Right renal pelvis (tissue), 4 donors: ENCODE measurements at places on chromosomes 7 and 10. TPM values are rescaled to one million over a fixed set of nuclear protein-coding genes. Genes with fewer than 3 reads are reported as not detected.

- no peak for DNase-seq
Observed at GRCh38 chr10:70564901-70565351, 37.6 kb downstream of the PRF1 start.

DNA sequence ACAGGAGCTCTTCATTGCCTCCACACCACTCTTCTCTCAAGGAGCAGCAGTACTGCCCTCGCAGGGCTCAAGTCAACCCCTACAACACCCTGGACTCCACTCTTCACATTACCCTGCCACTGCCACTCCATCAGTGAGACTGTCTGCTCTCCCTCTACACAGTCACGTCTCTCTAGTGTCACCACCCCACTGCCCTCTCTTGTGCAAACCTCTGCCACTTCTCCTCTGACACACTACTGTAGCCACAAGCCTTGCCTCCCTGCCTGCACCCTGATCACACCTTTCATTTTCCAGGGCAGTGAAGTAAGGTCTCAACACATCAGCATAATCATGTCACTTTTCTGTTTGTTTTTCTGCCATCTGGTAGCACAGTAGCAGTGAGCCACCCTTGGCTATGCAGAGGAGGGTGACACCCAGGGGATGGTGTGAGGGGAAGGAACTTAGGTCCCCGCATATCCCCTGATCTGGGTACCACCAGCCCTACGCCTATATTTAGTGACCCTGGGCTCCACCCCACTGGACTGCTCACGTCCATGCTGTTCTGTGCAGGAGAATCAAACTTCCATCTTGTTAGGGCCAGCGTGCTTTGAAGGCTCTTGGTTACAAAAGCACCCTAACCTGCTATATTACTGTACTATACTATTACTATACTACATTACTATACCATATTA is 1.6 kb downstream of the C10orf143 start:
- DNase-seq, result no peak

DNA sequence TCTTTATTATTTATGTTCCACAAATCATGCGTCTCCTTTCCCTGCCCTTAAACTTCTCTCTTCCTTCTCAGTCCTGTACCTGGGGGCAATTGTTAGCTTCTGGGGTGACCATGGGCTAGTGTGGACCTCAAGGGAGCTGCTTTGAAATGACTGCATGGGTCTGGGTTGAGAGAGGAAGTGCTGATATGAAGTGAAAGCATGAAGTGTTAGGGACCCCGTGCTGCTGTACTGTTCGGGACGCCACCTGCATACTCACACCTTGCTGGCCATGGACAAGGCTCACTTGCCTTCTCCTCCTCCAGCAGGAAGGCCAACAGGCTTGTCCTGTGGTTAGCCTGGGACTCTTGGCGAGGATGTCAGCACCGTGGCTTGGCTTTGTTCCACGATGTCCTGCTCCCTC is 56.7 kb downstream of the MTPN start:
- no peak for DNase-seq

- no peak for DNase-seq
Observed at GRCh38 chr7:100575206-100575631, 1.5 kb upstream of the SAP25 start.

DNA sequence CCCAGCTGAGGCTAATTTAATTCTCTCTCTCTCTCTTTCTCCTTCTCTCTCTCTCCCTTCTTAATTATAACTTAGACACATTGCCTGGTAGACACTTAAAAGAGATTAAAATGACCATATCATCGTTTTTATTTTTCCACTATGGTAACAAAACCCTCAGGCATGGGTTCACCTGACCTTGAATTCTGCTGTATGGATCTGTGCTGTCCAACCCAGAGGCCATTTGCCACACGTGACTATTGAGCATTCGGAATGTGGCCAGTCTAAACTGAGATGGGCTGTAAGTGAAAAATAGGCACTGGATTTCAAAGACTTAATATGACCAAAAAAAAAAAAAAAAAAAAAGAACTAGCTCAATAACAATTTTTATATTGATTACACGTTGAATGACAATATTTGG is 93.6 kb downstream of the NHLRC2 start:
- DNase-seq, result no peak

GRCh38 chr10:22319547-22319979 is 1.3 kb upstream of the BMI1 start:
- no peak for DNase-seq

DNA sequence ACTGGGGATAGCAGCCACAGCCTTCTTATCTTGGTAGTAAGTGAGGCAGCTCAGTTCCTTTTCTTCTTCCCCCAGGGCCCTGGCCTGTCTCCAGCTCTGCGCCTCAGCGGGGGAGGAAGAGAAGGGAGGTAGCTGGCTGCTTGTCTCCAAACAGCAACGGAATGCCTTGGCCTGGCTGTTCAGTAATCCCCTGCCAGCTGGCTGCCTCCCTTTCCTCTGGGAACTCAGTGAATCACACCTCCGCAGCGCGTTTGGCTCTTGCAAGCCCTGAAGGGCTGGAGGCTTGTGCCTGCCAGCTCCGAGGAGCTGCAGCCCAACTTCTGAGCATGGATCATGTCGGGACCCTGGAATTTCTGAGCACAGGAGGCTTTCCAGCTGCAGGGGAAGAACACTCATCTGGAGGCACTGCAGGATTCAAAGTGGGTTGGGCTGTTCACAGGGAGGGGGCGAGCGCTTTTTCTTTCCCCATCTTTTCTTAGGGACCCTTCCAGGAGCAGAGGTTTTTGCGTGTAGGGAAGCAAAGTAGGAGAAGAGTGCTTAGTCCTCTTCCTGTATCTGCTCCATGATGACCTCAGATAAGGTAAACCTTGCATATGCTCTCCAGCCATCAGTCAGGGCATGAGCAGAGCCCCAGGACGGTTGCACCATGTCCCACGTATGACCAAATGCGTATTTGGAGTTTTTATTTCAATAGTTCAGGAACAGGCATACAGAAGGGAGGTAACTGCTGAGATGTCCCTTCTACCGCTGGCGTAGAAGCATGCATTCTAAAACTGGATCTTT is 253.2 kb upstream of the INHBA start:
- DNase-seq, result peak; percentile 69

DNA sequence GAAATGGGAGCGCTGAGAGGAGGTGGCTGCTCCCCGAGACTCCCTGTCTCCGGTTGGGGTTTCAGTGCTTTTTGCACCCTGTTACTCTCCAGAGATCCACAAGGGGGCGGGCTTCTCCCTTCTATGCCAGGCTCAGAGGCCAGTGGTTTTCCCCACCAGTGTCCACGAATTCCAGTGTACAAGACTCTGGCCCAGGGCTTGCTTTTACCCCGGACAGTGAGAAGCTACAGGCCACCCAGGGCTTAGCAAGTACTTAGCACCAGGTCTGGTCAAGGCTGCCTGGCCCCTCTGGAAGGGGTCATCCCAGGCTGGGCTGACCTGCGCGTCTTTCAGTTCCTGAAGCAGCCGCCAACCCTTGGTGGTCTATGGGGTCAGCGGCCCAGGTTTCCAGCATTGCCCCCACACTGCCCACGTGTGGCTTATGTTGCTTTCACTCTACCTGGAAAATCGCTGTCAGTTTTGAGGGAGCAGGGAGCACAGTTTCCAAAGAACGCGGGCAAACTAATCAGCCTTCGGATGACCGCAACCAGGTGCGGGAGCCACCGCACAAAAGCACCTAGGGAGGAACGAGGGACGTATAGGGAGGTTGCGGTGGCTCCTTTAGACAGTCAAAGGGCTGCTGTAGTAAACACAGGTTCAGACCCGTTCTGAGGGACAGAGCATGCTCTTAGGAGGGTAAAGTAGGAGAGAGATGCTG is 6.8 kb downstream of the CYP26A1 start:
- DNase-seq, result no peak

- no peak for DNase-seq
Observed at GRCh38 chr7:70165477-70166170, 567.3 kb downstream of the AUTS2 start.

DNA sequence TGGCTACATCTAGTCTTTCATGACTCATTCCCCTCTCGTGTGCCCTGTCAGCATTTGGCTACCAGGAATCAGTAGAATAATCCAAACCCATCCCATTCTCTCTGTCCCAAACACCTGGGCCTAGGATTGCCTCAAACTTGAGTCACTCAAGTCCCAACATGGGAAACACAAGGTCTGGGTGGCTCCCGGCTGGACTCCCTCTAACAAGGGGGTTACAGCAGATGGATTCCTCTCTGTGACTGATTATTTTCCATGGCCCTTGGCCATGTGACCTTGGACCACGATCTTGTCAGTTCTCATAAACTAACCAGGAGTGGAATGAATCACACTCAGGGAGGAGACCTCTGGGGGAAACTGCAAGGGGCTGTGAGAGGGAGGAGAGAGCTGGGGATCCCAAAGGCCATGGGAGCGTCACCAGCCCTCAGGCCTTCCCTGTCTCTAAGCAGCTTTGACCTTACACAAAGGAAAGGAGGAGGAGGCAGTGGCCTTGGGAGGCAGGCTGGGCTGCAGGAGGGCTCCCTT is 533.1 kb downstream of the KCNMA1 start:
- DNase-seq, result peak; percentile 48

GRCh38 chr7:131897016-131897789 is 340.8 kb upstream of the PODXL start:
- DNase-seq, result no peak

DNA sequence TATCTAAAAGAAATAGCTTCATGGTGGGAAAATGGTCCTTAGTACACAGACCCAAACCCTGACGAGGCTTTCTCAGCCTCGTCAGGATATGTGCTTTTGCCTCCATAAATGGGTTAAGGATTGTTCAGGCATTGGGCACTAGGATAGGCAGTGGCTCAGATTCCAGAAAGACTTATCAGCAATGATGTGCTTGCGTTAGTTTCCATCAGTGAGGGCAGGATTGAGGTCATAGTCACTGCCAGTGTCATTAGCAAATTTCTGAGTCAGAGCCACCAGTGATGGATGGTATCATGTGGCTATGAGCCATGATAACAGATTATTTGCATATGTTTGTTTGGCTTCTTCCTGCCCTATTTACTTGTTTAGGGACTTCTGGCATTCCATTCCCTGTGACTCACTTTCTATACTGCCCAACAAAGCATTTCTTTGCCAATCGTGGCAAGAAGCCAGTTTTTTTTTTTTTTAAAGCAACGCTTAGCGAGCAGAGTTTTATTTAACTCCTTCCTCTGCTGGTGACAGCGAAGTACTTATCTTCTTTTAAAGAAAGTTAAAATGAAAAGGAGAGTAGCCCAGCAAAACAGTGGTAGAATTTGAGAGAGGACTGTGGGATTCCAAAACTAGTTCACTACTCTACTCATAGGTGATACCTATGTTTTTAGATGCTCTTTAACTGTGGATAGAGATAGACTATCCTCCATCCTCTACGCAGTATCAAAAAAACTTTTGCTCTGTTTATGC is 44.4 kb downstream of the MYPN start:
- DNase-seq, result peak; percentile 38

- no peak for DNase-seq
Observed at GRCh38 chr7:7670490-7670889, 29.9 kb downstream of the UMAD1 start.

DNA sequence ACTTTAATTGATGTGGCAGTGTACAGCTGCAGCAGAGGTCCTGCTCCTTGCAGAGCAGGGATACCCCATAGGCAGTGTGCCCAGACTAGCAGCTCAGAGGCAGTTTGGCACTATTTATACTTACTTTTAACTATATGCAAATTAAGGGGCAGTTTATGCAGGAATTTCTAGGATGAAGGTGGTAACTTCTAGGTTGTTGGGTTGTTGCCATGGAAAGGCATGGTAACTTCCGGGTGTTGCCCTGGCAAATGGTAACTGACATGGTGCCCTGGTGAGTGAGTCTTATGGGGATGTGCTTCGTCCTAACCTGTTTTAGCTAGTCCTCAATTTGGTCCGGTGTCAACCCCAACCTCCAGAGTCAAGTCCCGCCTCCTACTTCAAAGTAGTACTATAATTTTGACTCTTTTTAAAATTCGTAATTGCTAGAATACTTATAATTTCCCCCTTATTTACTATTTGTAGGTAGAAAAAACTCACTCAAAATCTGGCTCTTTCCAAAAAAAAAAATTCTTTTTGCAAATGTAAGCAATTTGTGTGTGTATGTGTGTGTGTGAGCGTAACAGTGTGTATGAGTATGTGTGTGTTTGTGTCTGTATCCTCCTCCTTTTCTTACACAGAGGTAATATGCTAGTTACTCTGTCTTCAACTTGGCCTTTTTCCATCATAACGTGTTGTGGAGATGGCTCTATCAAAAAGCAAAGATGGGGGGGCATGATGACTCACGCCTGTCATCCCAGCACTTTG is 5.9 kb downstream of the COL26A1 start:
- DNase-seq, result no peak

GRCh38 chr7:50315739-50316671 is 11.5 kb downstream of the IKZF1 start:
- DNase-seq, result no peak

DNA sequence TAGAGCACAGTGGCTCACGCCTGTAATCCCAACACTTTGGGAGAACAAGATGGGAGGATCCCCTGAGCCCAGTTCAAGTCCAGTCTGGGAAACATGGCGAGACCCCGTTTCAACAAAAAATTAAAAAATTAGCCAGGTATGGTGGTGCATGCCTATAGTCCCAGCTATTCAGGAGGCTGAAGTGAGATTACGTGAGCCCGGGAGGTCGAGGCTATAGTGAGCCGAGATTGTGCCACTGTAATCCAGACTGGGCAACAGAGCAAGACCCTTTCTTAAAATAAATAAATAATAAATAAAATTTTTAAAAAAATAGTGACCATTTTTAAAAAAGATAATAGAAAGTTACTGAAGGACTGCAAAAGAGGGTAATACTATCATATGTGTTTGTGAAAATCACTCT is 28.8 kb downstream of the MTPAP start:
- DNase-seq, result no peak

DNA sequence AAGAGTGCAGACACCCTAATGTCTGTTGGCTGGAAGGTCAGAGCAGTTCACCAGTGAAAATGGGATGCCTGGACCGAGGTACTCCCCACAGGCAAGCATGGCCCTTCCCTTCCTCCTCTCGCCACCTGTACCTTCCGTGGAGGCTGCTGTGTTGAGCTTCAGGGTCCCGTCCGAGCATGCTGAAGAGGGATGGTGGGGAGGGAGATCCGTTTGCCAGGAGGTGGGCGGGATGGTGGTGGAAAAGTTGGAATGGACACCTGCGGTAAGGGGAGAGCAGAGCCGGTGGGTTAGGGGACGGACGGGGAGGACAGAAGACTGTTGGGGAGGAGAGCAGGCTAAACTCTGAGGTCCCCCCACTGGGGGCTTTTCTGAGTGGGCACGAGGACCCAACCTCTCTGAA is 15.9 kb upstream of the ZNF777 start:
- DNase-seq, result no peak

DNA sequence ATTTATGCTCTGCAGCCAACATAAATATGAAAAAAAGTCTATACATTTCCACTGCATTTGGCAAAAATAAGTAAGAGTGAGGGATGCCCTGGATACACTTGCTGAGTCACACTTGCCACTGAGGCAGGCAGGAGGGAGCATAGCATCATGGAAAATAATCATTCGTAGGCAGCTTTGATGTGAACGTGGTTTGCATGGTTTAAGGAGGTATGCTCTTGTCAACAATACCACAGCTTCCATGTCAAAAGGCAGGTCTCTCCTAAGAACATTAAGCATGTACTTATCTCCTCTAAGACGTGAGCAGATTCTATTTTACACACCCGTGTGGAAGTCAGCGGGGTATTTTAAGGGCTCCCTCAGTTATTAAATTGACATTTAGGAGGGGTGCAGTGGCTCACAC is 89.2 kb upstream of the WDR11 start:
- DNase-seq, result no peak

Gene ACTR3C
- 6.0 TPM for polyA plus RNA-seq

Gene AKR1C3
- polyA plus RNA-seq, result 81.7 TPM

Gene PLEKHS1
- polyA plus RNA-seq, result 0.08 TPM

Gene AKR1E2
- polyA plus RNA-seq, result 7.4 TPM

Gene DYNC1I1
- 0.58 TPM for polyA plus RNA-seq

Gene LRRC27
- polyA plus RNA-seq, result 25.0 TPM

Gene CYP26C1
- not detected for polyA plus RNA-seq

Gene NXPH1
- 0.37 TPM for polyA plus RNA-seq

Gene JAKMIP3
- 0.16 TPM for polyA plus RNA-seq
